Kidney (tissue), 22 donors: ENCODE measurements at places on chromosomes 1 and 21.

GRCh38 chr1:203406446-203407045, 55.6 kb upstream of the FMOD start:
- DNase-seq, result no peak

DNA sequence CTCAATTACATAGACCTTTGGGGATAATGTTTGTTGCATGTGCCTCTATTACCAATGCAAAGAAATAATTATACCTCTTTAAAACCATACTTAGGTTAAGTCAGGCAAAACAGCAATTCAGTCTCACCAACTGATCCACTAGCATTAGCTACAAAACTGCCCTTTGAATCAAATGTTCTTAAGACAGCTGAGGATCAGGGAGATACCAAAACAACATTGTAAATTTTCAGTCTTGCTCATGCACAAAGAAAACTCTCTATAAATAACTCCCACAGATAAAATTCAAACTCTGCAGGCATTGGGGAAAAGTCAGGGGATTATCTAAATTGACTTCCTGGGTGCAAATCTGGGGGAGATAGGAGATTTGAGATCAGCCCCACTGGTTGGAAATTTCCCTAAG, 100.9 kb upstream of the DPT start:
- DNase-seq, result no peak

GRCh38 chr21:17435565-17436543, 77.0 kb upstream of the CXADR start:
- DNase-seq, result no peak

GRCh38 chr1:16152481-16153087, 3.3 kb downstream of the EPHA2 start:
- DNase-seq, result peak; percentile 90

DNA sequence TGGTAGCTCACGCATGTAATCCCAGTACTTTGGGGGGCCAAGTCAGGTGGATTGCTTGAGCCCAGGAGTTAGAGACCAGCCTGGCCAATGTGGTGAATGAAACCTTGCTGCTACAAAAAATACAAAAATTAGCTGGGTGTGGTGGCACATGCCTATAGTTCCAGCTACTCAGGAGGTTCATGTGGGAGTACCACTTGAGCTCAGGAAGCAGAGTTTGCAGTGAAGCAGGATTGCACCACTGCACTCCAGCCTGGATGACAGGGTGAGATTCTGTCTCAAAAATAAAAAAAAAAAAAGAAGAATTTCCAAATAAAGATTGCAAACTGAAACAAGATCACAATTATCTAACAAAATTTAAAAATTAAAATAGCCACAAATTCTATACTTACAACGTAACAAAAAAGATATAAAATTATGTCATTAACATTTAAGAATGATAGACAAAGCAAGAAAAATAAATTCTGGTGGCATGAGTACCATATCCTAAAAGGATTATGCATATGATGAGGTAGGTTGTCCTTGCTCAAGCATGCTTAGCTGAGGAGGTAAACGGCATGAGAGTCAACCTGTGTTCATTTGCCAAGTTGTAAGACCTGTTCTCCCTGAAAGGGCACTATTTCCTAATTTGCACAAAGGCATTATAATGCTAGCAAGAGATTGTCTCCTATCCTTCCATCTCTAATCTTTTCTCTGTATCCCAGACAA, 20.2 kb downstream of the IPP start:
- DNase-seq, result no peak

- DNase-seq, result no peak
Measured at GRCh38 chr1:65490231-65491009, 70.0 kb downstream of the LEPR start.

DNA sequence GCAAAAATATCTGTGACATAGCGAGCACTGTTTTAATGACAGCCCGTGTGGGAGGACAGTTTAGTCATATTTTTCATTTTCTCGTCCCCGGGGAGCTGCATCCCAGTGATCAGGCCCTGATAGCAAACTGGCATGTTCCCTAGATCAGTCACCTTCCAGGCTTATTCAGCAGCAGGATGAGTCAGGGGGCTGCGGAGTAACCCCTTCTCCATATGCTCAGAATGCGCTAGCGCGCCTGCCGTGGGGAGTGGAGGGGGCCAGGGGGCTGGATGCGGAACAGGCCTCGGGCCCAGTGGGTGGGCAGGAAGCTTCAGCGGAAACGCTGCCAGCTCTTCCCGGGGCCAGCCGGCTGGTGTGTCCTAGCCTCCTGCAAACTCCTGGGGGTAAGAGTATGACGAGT, 94.0 kb downstream of the KCND3 start:
- DNase-seq, result no peak

DNA sequence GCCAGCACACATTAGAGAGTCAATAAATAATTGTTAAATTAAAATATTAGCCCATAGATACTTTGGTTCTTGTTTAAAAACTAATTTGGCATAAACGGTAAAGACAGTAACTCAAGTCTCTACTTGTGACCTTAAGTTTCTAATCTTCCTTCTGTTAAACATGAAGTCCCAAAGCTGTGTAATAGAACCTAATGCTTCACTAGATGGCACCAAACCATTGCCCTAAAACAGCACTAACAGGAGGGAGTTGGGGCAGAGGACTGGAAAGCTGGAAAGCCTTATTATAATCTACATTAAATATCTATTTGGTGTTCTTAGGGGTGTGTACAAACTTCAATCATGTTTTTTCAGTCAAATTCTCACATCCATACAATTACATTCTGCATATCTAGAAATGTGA, 176.7 kb downstream of the OLFM3 start:
- no peak for DNase-seq

DNA sequence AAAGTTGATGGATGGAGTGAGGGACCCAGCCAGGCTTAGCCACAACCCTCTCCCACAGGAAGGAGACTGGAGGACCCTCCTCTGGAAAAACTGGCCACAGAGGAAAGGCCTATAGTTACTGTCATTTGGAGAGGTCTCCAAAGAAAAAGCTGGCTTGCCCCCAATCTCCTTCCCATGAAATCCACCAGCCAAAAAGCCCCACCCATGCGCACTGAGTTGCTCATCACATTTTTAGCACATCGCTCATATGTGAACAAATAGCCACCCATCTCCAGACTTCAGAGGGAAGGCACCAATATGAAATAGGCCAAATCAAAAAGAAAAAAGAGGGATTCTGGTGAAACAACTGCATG, 36.9 kb upstream of the QSOX1 start:
- DNase-seq, result no peak

- DNase-seq, result no peak
Measured at GRCh38 chr1:183954496-183954895, 83.0 kb downstream of the COLGALT2 start.

- DNase-seq, result peak; percentile 93
Measured at GRCh38 chr1:1891349-1892078, 627 bp upstream of the GNB1 start.

DNA sequence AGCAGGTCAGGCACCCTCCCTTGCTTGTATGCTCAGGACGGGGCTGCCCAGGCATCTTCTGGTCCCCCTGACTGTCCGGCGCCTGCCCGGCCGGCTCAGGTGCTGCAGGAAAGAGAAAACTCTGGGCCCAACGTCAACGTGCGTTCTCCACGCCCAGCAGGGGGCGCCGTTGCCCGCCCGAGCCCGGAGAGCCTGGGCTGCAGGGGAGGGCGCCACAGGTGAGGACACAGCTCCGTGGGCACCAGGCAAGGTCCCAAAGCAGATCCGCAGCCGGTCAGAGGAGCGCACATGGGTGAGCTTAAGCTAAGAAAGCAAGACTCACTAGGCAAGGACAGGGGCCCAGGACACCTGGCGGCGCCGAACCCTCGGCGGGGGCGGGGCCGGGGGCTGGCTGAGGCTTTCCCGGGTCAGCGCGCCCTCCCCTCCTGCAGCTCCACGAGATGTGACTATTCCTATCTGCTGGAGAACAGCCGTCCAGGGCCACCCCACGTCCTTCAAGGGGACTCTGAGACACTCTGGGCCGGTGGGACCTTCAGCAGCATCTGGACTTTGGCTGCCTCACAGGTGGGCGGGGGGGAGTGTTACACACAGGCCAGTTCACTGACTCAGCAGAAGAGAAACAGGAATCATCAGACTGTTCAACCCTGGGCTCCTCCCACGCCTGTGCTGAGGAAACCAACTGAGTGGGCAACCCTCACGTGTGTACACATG, 29.3 kb downstream of the KRTAP10-1 start:
- DNase-seq, result peak; percentile 91

DNA sequence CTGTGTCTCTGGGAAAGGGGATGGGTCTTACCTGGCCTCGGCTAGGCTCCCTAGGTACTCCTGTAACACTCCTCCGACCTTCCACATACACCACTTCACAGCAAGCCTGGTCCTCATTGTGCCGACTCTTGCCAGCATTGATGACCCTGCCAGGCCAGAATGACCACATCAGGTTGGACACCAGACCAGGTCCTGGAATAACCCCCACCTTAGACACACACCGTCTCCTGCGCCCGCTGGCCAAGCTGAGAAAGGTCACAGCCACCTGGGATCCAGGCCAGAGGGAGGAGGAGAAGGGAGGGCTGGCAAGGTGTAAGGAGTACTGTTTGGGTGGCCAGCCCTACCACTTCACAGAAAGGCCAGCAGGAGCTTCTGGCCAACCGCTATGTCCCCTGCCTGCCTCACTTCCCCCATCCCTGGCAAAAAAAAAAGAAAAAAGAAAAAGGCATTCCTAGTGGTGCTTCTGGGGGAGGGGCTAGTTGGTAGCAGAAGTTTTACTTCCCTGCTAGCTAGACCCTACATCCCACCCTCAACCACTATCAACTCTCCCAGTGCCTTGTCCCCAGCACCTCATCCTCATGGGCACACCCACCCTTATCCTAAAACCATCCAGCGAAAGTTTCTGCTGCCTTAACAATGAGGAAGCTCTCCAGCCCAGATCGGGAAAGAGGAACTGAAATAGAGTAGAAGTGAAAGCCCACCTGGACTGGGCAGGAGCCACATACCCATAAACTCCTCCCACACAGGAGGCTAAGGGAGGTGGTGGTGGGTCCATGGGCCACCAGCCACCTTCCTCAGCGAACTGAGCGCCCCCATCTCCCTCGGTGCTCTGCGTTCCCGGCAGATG, 1.4 kb downstream of the PPM1J start:
- no peak for DNase-seq

DNA sequence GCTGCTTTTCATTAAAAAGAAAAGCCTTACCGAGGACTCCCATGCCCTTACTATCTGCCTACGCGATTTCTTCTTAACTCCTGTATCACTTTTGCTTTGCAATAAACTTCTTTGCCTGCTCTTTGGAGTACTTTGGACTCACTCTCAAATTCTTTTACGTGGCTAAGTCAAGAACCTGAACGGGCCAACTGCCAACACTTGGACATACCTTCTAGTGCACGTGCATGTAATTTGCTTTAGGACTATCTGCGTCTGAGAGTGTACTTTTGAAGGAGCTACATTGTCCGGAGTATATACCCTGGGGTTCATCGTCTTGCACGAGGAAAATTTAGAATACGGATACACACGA, 3.6 kb upstream of the OTUD3 start:
- DNase-seq, result no peak

- no peak for DNase-seq
Measured at GRCh38 chr1:24713176-24713575, 32.1 kb upstream of the CLIC4 start.

DNA sequence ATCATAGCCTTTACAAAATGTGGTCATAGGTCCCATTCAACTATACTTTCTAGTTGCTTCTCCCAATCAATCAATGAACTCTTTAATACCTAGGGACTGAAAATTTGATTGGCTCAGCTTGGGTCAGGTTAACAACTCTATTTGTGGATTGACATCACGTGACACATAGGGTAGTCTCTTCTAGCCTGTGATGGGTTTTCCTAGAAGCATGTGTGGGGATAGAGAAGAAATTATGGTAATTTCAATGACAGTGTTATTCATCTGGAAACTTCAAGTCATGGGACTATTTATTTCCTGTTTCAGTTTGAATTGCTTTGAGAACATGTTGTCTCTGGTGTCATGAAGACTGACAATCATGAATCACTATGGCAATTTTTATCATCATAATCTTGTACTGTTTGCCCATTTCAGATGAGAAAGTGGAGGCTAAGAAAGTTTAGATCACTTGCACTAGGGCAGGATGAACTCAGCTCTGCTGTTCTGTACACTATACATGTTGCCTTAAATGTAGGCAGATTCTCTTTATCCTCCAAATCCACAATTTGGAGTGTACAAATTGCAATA, 529.9 kb upstream of the BEND5 start:
- no peak for DNase-seq

DNA sequence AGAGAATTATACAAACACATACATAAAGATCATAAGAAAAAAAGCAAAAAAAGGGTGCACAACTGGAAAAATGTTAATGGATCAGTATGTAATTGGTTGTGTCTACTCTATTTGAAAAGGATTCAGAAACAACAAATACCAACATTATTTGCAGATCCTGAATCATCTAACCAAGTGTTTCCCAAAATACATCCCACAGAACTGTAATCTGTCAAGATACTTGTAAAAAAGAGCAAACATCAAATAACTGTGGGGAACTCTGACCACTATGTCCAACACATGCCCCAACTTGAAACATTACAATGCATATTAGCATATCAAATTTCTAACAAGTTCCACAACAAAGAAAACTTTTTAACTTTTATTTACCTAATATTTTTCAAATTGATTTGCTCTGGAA, 22.6 kb downstream of the ANKRD13C start:
- DNase-seq, result no peak

DNA sequence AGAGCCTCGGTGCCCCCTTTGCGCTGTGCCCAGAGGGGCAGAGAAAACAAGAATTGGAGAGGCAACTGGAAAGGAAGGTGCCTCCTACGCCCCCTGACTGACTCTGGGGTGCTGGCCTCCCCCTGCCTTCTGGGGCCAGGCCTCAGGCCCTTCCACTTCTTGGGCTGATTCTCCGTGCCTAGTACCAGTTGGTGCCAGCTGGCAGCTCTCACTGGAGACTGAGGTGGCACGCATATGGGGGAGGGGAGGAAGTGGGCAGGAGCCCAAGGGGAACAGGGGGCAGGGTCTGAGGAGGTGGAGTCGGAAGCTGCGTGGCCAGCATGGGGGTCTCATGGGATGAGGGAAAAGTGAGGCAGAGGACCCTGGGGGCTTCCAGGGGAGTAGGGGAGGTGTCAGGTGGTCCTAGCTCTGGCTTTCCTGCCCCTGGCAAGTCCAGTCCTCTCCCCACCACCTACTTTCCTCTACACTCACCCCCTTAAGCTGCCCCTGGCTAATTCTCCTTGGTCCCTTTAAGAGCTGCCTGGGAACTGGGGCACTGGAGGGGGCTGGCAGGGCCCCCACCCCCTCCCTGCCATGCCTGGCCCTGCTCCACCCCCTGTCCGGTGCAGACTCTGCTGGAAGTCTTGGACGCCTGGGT, 6.5 kb upstream of the SEMA4A start:
- DNase-seq, result no peak

DNA sequence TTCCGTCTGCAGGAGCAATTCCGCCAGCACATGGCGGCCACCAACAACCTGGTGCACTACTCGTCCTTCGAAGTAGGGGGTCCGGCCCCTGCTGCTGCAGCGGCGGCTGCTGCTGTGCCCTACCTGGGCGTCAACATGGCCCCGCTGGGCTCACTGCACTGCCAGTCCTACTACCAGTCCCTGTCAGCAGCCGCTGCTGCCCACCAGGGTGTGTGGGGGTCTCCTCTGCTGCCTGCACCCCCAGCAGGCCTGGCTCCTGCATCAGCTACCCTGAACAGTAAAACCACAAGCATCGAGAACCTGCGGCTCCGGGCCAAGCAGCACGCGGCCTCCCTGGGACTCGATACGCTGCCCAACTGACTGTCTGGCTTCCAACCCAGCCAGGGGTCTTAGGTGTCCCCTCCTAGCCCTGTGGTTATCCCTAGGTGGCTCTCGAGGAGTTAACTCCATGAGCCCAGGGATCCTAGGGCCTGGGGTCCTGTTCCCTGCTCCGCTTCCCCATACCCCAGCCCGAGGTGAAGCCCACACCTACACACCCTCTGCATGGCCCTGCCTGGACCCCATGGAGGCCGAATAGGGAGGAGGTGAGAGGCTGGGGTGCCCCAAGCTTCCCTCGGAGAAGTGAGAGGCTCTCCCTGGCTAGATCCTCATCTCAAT, 22.6 kb downstream of the DMBX1 start:
- DNase-seq, result no peak
